ENCODE measurements at places on chromosomes 2 and 18.
A peak's percentile ranks its signal among the peaks of the same experiment; 100 is the strongest.

GRCh38 chr2:69933839-69934613 lies 19.1 kb downstream of the MXD1 start:
- DNase-seq: peak; percentile 91

DNA sequence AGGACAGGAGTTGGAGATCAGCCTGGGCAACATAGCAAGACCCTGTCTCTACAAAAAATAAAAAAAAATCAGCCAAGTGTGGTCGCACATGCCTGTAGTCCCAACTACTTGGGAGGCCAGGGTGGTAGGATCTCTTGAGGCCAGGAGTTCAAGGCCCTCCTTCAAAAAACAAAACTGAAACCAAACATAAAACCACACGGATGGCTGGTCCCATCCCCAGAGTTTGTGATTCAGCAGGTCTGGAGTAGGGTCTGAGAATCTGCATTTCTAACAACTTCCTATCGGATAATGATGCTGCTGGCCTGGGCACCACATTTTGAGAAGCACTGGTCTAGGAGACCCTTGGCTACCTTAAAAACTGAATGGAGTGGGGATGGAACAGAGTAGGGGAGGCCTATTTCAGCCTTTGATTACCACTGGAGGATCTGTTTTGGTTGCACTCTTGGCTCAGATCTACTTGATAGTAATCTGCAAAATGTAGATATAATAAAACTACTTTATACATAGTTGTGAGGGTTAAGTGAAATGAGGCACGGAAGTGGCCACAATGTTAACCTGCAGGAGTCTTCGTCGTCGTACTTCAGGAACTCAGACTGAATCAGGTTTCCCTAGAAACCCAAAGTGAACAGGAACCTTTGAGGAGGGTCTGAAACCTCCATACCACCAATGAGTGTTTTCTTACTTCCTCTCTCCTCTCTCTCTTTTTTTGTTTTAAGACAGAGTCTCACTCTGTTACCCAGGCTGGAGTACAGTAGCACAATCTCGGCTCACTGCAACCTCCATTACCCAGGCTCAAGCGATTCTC lies 25.5 kb upstream of the NFE2L2 start:
- DNase-seq: no peak

DNA sequence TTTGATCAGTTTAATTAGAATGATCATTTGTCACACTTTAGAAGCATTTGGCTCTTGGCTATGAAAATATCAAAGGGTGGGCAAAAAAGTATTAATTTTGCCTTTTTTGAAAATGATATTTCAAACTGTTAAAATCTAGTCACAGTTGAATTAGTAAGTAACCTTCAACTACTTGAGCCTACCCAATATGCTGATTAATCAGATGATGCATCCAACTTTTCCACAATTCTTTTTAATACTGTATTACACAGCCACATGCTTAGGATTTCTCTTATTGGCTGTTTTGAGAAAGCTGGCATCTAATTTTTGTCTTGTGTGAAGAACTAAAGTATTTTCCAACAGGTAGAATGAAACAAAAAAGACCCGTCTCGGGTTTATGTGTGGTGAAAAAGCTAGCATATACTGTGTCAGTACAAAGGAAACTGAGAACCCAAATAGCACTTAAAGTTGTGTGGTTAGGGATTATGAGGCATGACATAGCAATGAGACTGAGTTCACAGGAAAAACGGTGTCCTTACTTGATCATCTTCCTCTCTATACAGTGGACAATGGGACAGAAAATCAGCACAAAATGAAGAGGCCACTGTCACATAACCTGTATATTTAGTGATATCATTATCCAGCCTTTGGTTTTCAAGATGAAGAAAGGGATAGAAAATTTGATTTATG lies 11.7 kb downstream of the OSBPL6 start:
- DNase-seq: peak; percentile 80

DNA sequence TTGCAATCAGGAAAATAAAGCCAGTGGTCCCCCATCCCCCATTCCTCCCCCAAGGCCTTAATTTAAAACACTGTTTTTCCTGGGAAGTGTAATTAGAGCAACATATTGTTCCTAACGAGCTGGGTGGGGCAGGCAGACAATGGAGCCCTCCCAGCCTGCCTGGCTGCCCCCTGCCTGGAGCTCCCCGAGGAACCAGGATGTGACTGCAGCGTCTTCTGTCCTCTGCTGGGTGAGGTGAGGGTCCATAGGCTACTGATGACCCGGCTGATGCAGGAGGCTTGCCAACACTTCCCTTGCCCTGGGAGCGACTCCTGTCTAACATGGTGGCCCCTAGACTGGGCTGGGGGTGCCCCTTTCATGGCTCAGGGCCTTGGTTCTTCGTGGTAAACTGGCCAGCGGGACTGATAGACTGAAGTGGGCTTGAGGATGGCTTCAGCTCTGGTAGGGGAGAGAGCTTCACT lies 152.4 kb downstream of the DYSF start:
- no peak for DNase-seq

- DNase-seq: peak; percentile 61
Measured at GRCh38 chr18:79396431-79397246, 909 bp downstream of the NFATC1 start.

DNA sequence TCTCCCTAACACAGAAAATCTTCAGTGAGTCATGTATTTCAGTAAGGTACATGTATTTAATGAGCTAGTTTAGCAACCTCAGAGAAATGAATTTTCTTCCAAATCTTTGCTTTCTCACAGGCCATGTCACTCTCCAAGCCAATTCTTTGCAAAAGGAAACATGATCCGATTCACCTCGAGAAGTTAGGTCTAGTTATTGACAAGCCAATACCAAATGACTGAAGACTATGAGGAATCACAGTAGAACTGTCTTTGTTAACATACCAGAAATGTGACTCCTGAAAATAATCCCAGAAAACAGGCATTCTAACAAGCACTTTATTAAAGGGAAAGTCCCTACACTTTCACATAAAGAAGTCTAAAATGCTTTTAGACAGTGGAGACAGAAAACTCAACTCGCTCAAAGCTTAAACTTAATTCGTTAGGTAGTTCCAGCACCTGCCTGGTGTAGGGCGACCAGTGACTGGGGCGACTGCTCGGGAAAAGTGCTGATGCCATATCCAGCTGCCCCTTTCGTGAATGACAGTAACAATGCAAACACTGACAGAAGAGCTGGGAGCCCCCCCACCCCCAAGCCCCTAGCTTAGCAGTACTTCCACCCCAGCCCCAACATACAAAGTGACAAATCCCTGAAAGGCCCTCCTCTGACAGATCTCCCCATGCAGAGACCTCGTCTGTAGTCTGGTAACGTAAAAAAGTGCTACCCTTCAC lies 1.8 kb downstream of the MEMO1 start:
- peak; percentile 40 for DNase-seq

GRCh38 chr2:118576109-118576855 lies 271.2 kb downstream of the EN1 start:
- DNase-seq: peak; percentile 89

- peak; percentile 26 for DNase-seq
Measured at GRCh38 chr2:145909766-145910165, 1389.8 kb upstream of the ZEB2 start.

DNA sequence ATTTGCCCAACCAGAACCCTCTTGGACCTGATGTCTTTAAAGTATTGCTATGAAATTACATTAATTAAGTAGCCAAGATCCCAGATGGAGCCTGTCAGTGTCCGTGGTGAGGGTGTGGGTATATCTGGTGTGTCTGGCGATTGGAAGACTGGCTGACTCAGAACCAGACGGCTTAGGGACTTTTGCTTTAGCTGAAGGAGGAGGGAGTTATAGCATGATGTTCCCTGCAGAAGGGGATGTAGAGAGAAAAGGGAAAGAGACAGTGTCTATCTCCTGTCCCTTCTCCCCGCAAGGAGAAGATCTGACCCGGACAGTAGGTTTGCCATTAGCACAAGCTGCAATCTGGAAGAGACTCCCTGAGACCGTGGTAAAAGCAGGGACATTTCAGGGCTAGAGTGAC lies 60.6 kb downstream of the POU3F3 start:
- no peak for DNase-seq

DNA sequence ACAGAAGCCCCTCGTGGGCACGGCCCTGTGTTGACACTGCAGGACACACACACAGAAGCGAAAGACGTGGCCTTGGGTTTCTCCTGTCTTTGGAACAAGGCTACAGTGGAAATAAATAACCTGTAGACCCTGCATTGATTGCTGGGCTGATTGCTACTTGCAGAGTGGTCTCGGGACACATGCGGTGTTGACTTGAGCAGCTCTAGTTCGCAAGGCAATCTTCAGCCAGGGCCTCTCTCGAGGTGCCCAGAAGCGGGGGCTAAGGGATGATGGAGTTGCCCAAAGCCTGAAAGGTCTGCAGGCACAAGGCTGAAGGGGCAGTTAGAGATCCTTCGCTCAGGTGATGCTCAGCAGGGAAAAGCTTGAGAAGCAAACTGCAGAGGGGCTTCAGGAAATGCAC lies 180.3 kb downstream of the SEPTIN10 start:
- no peak for DNase-seq

- DNase-seq: peak; percentile 96
Measured at GRCh38 chr2:98334439-98335078, 11.7 kb upstream of the CNGA3 start.

- peak; percentile 47 for DNase-seq
Measured at GRCh38 chr2:96202152-96202854, 6.3 kb downstream of the STARD7 start.

DNA sequence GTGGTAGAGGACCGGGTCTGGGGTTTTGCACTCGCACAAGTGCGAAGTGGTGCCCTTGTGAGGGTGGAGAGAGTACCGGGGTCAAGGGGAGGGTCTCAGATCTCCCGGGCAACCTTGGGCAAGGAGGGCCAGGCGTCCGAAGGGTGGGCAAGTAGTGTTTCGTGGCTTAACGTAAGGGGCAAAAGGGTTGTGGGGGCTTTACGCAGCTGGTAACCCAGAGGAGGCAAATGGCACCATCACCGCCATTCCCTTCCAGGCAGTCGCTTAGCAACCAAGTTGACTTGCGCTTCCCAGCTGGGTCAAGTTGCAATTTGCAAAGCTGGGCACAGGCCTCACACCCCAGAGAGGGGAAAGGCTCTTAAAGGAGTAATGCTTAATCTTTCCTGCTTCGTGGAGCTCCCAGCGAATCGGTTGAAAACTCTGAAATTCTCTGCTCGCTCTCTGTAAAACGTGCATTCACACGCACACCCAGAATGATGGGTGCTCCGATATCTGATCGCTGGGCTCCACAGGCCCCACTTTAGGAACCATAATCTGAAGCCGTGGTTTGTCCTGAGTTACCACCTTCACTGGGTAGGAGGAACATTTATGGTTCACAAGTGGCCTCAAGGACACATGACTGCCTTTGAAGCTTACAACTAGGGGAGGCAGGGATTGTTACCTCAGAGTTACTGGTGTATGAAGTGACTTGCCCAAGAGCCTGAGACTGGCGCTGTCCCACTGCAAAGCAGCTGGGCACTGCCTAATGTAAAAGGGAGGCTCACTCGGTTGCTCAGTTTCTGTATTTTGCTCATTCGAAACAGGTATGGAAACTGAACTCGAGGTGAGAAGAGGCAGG lies 127.9 kb downstream of the UXS1 start:
- DNase-seq: no peak

- DNase-seq: peak; percentile 23
Measured at GRCh38 chr2:8574196-8575037, 107.4 kb upstream of the ID2 start.

GRCh38 chr18:662197-662596 lies 4.7 kb downstream of the TYMS start:
- no peak for DNase-seq

- DNase-seq: no peak
Measured at GRCh38 chr2:62334440-62335058, 138.6 kb downstream of the B3GNT2 start.

GRCh38 chr2:118223511-118223991 lies 135.3 kb downstream of the INSIG2 start:
- DNase-seq: peak; percentile 35

GRCh38 chr2:161172901-161173540 lies 12.8 kb downstream of the TANK start:
- DNase-seq: no peak

DNA sequence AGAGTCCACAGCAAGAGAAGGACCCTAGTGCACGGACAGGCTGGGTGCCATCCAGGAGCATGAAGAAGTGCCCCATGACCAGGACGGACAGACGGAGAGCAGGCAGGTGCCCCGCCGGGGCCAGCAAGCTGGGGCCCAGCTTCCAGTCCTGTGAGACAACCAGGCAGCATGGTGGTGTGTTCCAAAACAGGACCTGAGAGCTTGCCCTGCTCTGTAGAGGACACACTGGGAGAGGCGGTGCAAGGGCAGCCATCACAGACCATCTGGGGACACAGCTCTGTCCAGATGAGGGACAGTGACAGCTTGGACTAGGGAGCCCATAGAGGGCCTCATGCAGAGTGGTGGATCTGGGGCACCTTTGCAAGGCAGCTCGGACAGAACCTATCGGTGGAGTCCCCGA lies 279.8 kb downstream of the EIPR1 start:
- no peak for DNase-seq

DNA sequence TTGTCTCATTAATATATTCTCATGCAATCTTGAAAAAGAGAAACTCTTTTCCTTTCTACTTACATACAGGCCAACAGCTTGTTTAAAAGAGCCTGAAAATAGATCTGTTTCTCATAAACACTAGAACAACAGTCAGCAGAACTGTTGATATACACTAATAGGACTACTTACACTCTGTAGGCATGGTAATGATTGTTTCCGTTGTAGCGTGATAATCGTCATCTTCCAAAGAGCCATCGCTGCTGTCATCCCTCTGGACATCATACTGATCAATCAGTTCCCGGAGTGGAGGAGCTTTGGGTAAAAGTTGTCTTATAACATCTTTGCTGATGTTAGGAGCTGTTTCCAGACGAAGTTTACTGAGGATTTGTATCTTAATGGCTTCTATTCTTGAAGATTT lies 476 bp downstream of the MSTN start:
- no peak for DNase-seq

DNA sequence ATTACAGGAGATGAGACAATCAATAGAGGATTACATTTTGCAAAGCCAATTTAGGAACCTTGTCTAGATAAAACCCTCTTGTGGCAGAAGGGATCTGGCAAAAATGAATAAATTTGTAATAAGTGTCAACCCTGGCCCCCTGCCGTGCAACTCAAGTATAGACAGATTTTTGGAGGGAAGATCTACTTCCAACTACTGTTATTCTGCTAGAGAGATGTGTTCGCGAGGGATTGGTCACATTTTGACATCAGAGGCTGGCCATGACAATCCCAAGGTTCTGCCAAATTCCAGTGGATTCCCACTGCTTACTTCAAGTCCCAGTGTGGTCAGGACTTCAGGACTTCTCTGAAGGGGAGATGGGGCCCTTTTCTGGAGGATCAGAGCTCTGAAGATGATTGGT lies 192.6 kb downstream of the SH3RF3 start:
- DNase-seq: peak; percentile 56

DNA sequence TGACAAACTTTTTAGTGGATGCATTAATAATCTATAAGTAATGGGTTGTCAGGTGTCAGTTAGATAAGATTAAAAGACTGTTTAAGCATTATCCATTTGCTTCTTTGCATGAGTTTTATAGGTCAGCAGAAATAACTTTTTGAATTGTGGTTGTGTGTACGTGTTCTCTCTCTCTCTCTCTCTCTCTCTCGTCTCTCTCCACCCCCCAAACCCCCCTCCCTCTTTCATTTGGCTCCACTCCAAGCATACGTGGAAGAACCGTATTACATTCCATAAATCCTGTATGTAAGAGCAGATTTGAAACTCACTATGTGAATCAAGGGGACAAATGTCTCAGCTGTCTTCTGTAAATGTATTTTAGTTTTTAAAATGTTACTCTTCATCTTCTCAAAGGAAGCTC lies 120.2 kb downstream of the MEIS1 start:
- peak; percentile 74 for DNase-seq

GRCh38 chr2:118255301-118255700 lies 167.0 kb downstream of the INSIG2 start:
- no peak for DNase-seq

- peak; percentile 16 for DNase-seq
Measured at GRCh38 chr18:13369756-13370510, 151.4 kb downstream of the LDLRAD4 start.
